ENCODE measurements at places on chromosomes 5 and 9.

- no peak for DNase-seq
These were observed 3.2 kb downstream of the ATOSB start for GRCh38 chr9:35112257-35113020.

GRCh38 chr9:114448706-114449105 lies 56.6 kb downstream of the WHRN start:
- DNase-seq = no peak

DNA sequence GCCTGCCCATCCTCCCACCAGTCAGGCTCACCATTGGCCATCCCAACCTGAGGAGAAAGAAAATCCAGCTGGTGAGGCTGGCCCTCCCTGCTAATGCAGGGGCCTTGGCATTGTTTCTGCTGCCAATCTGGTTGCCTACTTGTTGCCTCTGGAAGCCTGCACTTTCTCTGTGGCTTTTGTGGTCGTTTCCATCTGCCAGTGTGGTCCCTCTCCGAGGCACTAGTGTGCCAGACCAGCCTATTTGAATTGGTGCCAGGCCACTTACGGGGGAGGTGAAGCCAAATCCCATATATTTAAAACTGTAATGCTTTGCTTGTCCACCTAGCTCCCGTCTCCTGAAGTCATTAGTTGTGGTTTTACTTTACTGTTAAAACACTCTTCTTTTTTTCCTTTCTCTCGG lies 213.4 kb upstream of the ADAMTSL1 start:
- DNase-seq = no peak

DNA sequence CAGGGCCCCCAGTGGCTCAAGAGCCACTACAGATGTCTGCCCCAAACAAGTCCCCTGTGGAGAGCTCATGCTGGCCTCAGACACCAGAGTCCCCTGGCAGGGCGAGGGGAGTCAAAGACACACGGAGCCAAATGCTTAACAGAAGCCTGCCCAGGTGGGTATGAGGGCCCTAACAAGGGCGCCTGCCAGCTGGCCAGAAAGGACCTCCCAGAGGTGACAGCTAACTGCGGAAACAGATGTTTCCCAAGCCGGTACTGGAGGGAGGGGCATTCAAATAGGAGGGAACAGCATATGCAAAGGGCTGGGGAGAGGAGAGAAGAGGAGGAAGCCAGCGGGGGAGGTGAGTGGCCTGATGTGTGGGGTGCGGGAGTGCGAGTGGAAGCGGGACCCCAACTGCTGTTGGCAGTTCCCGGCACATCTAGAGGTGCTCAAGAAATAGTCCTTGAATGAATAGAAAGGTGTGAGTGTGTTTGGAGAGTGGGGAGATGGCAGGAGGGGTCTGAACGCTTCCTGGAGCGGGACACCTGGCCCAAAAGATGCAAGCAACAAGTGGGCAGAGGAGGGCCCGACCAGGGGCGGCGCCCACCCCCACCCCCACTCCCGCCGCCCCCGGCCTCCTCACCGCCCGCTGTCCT lies 824 bp downstream of the MXD3 start:
- no peak for DNase-seq

- no peak for DNase-seq
These were observed 35.6 kb upstream of the ATP6V1G1 start for GRCh38 chr9:114551750-114552685.

GRCh38 chr5:128498844-128499455 lies 39.1 kb downstream of the FBN2 start:
- peak; percentile 51 for DNase-seq

- no peak for DNase-seq
These were observed 275.9 kb downstream of the ACTL7B start for GRCh38 chr9:108579757-108580439.

DNA sequence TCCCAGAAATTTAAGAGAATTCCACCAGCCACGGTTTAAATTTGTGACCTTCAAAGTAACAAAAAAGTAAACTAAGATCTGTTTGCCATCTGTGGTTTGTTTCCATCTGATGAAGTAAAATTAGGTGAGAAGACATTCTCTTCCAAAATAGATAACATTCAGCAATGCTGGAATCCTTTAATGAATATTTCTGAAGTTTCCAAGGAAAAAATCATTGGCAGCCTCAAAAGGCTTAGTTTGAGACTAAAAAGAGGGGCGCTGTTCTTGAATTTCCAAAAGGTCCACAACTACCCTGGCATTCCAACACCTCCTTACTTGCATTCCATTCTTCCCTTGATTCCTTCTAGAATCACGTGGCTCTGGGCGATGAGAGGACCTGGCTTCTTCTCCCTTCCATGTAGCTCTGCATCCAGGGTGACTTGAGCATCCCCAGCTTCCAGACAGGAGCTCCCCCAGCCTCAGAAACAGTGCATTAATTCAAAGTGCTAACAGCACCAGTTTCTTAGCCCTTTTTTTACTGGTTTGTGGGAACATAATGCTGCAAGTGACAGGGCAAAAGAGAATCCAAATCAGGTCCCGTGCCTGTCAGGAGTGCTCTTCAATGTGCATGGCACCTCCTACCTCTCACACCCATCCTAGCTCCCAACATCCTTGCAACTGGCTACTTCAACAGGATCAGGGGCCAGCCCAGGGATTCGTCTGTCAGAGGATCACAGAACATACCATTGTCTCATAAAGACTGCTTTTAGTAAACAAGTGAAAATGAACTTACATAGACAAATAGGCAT lies 191.5 kb upstream of the S1PR3 start:
- no peak for DNase-seq

DNA sequence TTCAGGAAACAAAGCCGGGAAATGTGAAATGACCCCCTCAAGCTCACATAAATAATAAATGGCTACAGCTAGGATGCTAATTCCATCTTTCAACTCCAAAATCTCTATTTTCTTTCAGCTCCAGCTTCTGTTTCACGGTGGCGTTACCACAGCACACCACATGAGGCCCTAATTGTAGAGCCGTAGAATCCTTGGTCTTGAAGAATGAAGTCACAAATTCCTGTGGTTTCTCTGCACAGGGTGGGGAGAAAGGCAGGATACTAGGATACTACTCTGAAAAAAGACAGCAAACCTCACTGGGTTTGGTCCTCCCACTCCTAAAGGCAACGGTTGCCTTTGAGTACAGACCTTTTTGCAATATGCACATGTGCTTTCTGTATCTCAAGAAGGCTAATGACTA lies 13.9 kb upstream of the RARS1 start:
- peak; percentile 60 for DNase-seq

GRCh38 chr9:14428781-14429230 lies 114.9 kb upstream of the NFIB start:
- peak; percentile 50 for DNase-seq

GRCh38 chr5:14757850-14758249 lies 93.3 kb downstream of the OTULIN start:
- DNase-seq = no peak

DNA sequence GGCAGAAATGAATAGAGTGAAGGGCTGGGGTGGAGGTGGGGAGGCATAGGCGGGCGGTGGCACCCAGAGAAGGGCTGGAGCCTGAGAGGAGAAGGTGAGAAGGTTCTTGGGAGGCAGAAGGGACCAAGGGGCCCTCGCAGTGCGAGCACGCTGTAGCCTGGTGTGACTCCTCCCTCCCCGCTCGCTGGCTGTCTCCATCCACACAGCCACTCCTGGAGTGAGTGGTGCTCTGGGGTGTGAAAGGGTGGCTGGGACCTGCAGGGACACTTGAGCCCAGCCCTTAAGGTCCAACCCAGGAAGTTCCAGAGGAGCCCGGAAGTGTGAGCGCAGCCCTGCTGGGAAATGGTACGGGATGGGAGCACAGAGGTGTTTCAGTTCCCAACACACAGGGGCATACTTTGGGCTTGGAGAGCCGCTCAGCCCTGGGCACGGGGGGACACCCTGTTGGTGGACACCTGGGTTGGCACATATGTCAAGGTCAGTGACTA lies 9.3 kb upstream of the SCGB3A1 start:
- DNase-seq = no peak

GRCh38 chr5:149154650-149155049 lies 13.4 kb downstream of the ABLIM3 start:
- DNase-seq = no peak

DNA sequence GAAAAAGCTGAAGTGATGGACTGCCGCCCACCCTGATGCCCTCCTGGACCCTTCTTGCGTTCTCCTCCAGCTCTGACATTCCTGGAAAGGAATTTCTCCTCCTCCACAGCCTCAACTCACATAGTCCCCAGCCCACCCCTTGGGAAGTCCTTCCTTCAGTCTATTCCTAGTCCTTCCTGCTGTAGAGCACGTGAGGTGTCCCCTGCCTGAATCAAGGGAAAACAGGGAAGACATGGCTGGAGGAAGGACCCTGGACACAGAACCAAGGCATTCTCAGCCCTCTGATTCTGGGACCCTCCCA lies 3.7 kb downstream of the ARID3C start:
- no peak for DNase-seq

DNA sequence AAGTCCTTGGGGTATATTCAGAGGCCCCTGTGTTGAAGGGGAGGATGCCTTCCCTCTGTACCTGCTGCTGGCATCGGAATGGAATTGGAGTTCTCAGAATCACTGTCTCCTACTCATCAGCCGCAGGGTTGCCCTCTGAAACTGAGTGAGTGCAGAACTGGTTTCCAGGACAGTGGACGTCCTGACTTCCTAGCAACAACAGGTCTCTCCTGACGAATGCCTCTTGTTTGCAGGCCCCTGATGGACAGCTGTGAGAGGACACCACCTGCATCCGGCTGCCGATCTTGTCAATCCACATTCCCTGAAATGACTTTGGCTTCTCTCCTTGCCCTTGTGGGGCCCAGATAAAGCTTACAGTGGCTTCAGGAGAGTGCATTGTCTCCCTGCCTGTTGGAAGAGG lies 274.5 kb downstream of the NSG2 start:
- no peak for DNase-seq

- DNase-seq = no peak
These were observed 80.3 kb downstream of the ANKRD33B start for GRCh38 chr5:10644192-10644591.

DNA sequence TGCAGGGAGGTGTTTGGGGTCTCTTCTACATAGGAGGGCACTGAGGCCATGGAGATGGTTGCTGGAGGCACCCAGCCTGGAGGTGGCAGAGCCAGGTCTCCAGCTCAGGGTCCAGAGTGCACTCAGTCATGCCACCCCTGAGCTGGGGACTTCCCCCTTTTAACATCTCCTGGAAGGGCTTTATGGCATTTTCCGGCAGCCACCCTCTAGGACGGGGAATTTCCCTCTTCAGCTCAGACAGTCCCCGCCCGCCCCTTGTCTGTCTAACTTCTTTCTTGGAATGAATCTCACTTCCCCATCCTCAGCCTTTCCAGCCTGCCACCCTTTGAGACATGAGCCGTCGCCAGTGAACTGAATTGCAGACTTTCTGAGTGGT lies 49.9 kb downstream of the COL15A1 start:
- no peak for DNase-seq

DNA sequence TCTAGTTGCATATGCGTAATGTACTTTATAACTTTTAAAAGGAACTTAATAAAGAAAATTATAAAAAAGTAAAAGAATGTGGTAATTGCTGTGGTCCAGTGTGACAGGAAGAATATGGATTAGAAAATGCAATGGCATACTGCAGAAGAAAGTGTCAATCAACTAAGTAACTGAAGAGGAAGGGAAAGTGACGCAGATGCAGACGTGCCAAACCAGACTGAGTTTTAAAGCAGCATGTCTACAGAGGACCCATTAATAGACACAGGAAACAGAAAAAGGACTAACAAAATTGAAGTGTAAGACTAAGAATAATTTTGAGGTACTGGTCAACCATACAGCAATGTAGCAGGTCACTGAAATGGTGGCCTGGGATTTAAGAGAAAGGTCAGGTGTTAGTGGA lies 73.3 kb downstream of the DPYSL3 start:
- no peak for DNase-seq

- no peak for DNase-seq
These were observed 184.0 kb downstream of the MED10 start for GRCh38 chr5:6194261-6194875.

DNA sequence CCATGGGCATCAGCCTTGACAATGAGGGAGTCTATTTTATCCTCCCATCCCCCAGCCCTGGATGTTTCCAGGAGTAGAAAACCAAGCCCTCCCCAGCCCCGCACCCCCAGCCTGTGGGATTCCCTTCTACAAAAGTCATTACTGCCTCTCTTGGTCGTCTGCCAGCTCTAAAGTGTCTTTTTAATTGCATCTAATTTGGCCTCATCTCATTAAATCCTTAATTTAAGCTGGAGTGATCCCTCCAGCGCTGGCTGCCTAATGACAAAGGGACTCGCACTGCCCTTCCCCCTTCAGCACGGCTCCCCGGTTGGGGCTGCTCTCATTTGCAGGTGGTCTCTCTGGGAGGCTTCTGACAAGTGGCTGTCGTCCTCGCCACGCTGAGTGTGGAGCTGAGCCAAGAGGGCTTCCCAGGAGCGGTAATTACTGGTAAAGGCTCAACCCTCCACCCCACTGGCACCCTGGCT lies 107.9 kb upstream of the ALDH1B1 start:
- no peak for DNase-seq

DNA sequence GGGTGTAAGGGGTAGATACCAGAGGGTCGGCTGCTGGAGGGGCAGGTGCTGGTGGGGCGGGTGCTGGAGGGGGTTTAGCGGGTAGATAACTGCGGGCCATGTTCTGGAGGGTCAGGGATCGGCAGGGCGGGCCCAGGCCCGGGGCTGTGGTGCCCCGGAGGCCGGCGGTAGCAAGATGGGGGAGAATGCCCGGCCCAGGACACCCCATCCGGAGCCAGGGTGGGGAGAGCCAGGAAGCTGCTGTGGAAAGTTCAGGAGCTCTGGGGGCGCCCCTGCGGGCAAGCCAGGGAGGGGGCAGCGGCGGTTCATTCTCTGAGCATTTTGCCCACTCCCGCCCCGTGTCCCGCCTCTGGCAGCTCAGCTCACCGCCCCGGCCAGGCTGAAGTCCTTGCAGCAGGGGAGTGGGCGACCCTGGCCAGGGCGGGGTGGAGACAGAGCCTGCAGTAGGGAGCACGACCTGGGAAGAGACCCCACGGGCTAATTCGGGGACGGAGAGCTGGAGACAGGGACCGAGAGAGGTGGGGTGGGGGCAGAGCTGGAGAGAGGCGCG lies 538 bp downstream of the PRRT1B start:
- no peak for DNase-seq

GRCh38 chr5:454936-455335 lies 12.0 kb downstream of the EXOC3 start:
- no peak for DNase-seq

- peak; percentile 7 for DNase-seq
These were observed 338.1 kb downstream of the DMRT2 start for GRCh38 chr9:1388216-1388615.

GRCh38 chr5:42506662-42507061 lies 83.4 kb downstream of the GHR start:
- DNase-seq = no peak
